ENCODE measurements at places on chromosomes 6 and 20.

GRCh38 chr20:22338140-22338708 is 246.1 kb downstream of the FOXA2 start:
- no peak for DNase-seq

DNA sequence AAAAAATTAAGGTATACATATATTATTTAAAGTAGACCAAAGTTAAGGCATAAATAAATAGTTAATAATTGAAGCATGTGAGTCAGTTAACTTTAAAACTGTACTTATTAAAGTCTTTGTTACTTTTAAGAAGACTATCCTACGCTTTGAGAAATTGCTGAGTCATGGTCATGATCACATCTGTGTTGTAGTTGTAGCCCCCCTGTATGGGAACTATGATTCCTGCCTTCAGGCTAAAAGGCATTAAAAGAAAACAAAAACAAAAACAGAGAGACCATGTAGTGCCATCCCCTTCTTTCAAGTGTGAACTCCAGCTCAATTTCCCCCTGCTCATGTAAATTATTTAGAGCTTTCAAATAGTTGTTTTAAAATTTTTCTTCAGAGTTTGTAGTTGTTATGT is 123.4 kb downstream of the FLRT3 start:
- no peak for DNase-seq

DNA sequence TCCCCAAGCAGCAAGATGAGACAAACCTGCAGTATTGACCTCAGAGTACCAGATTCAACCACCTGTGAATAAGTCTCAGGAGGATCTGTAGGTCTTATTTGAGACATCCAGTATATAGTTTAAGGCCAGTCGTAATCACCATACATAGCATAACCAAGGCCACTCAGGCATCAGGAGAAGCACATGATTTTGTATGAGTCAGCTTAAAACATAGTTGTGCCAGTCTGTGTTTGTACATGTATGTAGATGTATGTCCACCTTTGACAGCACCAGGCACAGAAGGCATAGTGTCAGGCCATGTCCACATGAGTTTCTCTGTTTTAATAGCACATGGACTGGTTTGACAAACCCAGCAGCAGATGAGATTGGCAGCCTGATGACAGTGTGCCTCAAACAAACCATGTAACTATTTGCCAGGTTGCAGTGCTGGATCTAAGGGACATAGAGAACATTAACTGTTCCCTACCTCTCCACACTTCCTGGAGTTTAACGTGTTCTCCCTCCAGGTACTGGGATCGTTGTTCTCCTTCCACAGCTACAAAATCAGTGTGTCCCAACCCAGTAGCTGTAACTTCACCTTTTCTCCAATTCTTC is 8.6 kb upstream of the ASIP start:
- no peak for DNase-seq

- DNase-seq, result no peak
Observed at GRCh38 chr20:42714298-42715141, 475.2 kb downstream of the PTPRT start.

- DNase-seq, result no peak
Observed at GRCh38 chr6:42200035-42200434, 5.3 kb upstream of the GUCA1B start.

Measured in central memory CD4-positive, alpha-beta T cell (primary cell).